Neural progenitor cell (in vitro differentiated cells): ENCODE measurements at places on chromosomes 4 and X. TPM values are rescaled to one million over a fixed set of nuclear protein-coding genes. Genes with fewer than 3 reads are reported as not detected.

Gene CLDN22
- not detected in 2 replicates for total RNA-seq

Gene SYP
- 0.07 and 0.62 TPM in 2 replicates for total RNA-seq

Gene RADX
- total RNA-seq, result 10.5 and 14.2 TPM in 2 replicates

Gene GPC4
- 17.7 and 23.6 TPM in 2 replicates for total RNA-seq

Gene ADH5
- 287 and 473 TPM in 2 replicates for total RNA-seq

Gene RAB40AL
- total RNA-seq, result 0.31 TPM in 1 of 2 replicates, not detected in the other

Gene RTL3
- total RNA-seq, result not detected in 2 replicates

Gene NDST3
- 0.49 and 0.59 TPM in 2 replicates for total RNA-seq

Gene SORCS2
- total RNA-seq, result 5.2 and 12.9 TPM in 2 replicates

Gene MAGEB1
- total RNA-seq, result not detected in 2 replicates

Gene AMTN
- not detected in 2 replicates for total RNA-seq

Gene NLRP2B
- not detected in 2 replicates for total RNA-seq
